AG04450 (cell line): ENCODE measurements at places on chromosomes 6 and 20.

DNA sequence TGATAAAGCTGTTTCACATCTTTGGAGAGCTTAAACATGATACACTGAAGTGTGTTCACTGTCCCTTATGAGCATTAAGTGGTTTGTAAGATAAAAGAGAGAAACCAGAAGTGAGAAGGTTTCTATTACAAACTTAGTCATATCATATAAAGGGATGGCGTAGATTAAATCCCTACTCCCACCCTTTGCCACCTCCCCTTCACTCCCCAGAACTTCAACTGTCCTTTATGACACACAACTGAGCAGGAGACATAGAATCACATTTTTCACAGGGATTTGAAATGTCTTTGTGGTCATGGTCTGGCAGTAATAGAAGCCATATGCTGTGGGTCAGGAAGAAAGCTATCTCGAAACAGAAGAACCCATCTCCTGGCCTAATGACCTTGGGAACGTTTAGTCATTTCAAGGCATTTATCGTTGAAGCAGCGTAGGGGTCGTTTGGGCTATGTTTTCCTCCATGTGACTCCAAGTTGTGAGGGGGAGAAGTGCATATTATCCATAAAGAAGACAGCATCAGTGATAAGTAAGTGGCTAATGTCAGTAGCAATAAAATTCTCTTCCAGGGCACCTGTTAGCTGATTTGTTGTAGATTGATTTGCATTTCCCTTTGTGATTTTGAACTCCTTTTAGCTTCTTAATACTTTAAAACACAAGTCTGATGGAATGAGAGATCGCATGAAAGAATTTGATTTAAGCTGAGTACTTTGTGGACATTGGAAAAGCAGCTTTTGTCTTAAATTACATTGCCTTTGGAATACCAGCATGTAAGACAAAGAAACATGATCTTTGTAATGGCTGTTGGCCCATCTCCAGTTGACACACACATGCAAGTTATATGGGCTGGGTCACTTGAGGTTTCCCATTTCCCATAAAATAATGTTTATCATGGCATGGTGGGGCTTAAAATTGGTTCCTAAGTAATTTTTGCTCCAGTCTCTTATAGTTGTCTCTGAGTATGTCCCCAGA lies 501.5 kb upstream of the FLRT3 start:
- DNase-seq = no peak

- no peak for DNase-seq
Observed at GRCh38 chr6:169669147-169669546, 32.7 kb downstream of the WDR27 start.

GRCh38 chr20:57160985-57161384 lies 105.5 kb downstream of the BMP7 start:
- DNase-seq = no peak

DNA sequence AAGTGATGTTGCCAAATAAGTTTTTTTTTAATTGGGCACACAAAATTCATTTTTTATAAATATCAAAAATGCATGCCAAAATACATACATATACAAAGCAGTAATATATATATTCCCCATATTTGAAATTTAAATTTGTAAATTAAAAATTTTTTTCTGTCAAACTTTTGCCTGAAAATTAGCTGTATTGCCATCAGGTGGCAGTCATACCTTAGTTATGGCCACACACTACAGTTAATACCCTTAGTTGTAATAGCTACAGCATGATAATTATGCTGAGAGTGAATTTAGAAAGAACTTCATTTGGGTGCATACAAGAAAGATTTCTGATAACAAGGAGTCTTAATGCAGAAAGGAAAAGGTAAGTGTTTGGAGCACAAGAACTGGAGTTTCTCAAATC lies 46.2 kb upstream of the SDHAF4 start:
- no peak for DNase-seq

DNA sequence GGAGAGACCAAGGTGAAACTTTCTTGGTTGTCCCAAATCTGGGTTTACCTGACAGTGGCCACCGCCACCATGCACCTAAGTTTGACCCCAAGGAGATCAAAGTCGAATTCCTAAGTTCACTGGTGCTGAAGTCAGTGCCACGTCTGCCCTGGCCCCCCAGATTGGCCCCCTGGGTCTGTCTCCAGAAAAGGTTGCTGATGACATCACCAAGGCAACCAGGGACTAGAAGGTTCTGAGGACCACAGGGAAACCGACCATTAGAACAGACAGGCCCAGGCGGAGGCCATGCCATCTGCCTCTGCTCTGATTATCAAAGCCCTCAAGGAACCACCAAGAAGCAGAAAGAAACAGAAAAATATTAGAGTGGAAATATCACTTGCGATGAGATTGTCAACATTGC lies 91.2 kb downstream of the DLL1 start:
- DNase-seq = no peak

GRCh38 chr6:47780510-47781356 lies 1.1 kb upstream of the OPN5 start:
- DNase-seq = peak; percentile 38

DNA sequence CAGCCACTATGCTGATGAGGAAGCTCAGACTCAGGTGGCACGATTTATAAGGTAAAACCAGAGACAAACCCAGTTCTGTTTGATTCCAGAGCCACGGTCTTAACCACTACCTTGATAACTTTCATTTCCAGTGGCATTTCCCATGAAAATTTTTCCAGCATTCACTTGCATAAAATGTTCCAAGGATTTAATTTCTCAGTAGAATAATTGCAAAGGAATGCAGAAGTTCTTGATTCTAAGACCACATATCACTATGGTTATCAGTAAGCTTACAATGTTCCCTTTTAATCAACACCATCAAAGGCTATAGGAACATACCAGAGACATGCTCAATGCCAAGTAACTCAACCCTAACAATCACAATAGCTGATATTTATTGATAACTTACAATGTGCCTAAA lies 306.0 kb upstream of the HS3ST5 start:
- no peak for DNase-seq
